Fibroblast of skin of back (primary cell): ENCODE measurements at places on chromosomes 11 and 22.
A peak's percentile ranks its signal among the peaks of the same experiment; 100 is the strongest.

GRCh38 chr11:121489823-121490222 lies 37.1 kb upstream of the SORL1-AS1 start:
- DNase-seq: no peak

- peak; percentile 92 for DNase-seq
Observed at GRCh38 chr11:12377106-12377823, at the start of gene PARVA. PARVA (plus strand) TSS chr11:12377571; CDS start chr11:12377648, 77 bp downstream.

- peak; percentile 13 for DNase-seq
Observed at GRCh38 chr11:101723371-101723770, 139.6 kb upstream of the TRPC6 start.

GRCh38 chr11:119699227-119699626 lies 29.8 kb downstream of the NECTIN1 start:
- peak; percentile 33 for DNase-seq

- DNase-seq: no peak
Observed at GRCh38 chr11:62145261-62145871, 21.6 kb downstream of the INCENP start.
